Panc1 (cell line): ENCODE measurements at places on chromosomes 2 and 18. TPM values are rescaled to one million over a fixed set of nuclear protein-coding genes. Genes with fewer than 3 reads are reported as not detected.

DNA sequence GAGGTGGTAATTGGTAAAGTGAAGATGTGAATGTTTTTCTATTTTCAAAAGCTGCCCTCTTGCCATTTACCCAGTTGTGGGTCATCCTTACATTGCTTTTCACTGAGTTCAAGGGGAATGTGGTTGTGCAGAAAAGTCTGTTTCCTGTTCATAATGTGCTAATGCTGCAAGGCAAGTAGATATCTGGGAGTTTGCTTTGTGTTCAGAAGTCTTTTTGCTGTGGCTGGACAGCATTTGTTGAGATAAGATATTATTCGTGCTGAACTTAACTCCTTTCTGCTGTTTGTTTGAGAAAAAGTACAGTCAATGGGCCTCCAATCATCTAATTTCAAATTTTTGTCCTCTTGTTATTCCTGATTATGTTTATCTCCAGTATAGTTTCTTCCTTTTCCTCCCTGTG, 263.2 kb downstream of the LTBP1 start:
- no peak for DNase-seq

The STARD6 gene
- not detected for total RNA-seq

The QPCT gene
- total RNA-seq, result 2.3 TPM

The MYO5B gene
- 0.31 TPM for total RNA-seq

The AP1S3 gene
- total RNA-seq, result 66.3 TPM

DNA sequence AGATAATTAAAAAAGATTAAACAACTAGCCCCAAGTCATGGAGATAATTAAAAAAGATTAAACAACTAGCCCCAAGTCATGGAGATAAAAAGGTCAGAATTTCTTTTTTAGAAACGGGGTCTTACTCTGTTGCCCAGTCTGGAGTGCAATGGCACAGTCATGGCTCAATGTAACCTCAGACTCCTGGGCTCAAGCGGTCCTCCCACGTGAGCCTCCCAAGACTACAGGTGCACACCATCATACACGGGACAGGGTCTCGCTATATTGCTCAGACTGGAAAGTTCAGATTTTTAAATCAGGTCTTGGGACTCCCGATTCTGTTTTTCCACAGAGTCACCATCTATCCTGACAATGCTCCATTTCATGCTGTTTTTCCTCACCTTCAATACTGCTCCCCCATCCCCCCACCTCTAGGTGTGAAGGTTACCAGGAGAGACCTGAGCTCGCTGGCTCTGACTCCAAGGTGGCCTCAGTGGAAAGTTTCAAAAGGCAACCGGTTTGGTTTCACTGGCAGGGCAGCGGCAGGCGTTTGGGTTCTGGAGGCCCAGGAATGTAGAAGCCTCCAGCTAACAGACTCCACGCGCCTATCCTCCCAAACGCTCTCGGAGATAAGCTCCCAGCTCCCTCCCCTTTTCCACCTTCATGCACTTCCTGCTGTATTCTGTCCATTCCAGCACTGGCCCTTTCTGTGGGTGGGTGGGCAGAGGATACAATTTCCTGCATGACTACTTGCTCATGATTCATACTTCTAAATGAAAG, 2.9 kb upstream of the SEMA4C start:
- DNase-seq, result no peak

GRCh38 chr2:223815186-223815883, 22.0 kb downstream of the AP1S3 start:
- peak; percentile 97 for DNase-seq

DNA sequence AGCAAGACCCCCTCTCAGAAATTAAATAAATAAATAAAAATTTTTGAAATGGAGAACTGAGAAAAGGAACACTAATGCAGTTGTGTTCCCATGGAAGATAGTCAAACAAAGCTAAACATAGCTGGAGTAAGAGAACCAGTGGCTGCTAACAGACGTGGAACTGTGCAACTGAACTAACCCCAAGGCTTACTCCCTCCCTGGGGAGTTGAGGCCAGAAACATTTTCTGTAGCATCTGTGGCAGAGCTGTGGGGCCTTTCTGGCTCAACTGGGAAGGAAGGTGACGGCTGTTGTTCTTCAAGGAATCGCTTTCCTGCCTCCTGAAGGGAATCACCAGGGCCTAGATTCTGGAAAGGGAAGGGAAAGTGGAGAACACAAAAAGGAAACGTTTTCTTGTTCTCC, 53.9 kb upstream of the B3GNT2 start:
- DNase-seq, result no peak

- DNase-seq, result no peak
Observed at GRCh38 chr18:34649080-34649479, 61.0 kb upstream of the DTNA start.

GRCh38 chr2:117436697-117437096, 377.8 kb upstream of the DDX18 start:
- no peak for DNase-seq

DNA sequence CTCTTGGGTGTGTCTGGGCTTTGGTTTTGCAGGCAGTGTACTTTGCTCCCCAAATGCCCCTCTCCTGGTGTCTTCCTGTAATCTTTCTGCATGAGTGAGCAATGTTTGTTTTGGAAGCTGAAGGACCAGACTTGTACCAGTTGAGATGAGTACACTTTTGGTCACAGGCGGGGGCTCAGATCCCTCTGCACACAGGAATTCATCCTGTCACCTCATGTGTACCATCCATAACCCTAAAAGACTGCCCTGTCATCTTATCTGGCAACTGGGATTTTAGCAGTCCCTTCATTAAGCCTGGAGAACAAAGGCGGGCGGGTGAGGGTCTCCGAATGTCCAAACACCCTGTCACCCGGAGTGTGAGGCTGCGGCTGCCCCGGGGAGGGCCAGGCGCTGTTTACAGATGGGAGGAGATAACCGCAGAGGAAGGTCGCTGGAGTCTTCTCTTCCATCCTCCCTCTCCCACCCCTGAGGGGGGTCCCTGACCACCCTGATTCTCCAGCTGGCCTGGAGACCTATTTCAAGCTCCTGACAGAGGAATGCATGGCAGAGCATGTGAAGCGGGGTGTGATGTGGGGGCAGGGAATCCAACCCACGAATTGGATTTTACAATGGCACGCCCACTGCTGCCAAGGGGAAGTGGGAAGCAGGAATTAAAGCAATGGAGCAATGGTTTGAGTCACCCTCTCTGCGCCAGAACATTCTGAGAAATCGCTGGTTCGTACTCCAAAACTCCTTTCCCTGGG, 158.2 kb upstream of the MYCN start:
- no peak for DNase-seq

DNA sequence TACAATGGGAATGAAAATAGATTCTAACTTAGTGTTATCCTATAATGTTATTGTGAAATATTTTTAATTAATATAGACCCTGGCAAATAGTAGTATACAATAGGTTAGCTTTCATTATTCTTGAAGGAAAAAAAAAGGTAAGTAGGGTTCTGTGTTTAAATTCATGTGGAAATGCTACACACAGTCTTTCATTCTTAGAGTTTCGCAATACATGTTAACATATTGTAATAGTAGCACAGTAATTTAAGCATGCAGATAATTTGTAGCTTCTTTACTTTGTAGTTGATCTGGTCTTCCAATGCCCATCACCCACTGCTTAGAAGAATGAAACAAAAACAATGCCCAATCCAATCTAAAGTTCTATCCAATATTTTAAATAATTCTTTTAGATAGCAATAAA, 54.8 kb upstream of the MSTN start:
- no peak for DNase-seq

DNA sequence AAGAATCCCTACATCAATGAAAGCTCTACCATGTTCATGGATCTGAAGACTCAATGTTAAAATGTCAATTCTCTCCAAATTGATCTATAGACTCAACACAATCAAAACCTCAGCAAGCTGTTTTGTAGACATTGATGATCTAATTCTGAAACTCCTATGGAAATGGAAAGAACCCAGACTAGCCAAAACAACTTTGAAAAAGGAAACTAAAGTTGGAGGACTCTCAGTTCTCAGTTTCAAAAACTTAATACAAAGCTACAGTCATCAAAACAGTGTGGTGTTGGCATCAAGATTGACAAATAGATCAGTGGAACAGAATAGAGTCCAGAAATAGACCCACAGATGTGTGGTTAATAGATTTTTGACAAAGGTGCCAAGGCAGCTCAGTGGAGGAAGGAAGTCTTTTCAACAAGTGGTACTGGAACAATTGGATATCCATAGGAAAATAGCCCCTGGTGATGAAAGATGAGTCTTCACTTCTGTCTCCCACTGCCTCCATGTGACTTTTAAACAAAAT, 30.4 kb downstream of the LBH start:
- DNase-seq, result no peak

DNA sequence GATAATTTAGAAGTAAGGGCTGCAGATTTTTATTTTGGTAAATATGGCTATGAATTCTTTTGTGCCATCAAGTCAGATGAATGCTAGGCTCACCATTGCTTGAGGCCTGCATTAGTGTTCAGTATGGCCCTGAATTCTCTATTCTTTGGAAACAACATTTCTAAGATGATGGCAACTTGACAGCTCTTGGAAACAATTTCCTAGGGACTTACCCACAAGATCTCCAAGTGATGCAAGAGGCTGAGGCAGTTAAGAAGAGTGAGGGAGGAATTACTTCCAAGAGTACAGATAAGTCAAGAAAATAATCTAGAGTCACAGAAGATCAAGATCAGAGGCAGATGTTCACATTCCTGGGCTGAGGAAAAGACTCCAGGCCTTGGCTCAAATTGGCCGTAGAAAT, 129.1 kb downstream of the NRP2 start:
- no peak for DNase-seq

The CAMKMT gene
- total RNA-seq, result 12.6 TPM

DNA sequence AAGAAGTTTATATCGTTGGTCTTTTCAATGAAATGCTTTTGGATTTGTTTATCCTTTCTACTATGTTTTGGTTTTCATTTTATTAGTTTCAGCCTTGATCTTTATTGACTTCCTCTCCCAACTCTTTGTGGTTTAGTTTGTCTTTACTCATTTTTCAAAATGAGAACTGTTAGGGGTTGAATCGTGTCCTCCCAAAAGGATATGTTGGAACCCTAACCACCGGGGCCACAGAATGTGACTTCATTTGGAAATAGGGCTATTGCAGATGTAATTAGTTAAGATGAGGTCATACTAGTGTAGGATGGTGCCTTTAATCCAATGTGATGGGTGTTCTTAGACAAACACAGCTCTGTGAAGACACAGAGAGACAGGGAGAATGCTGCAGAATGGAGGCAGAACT, 60.4 kb upstream of the IL1R2 start:
- DNase-seq, result no peak

The DUSP28 gene
- 10.7 TPM for total RNA-seq

The REG3G gene
- not detected for total RNA-seq

- DNase-seq, result no peak
Observed at GRCh38 chr2:42045848-42046748, 1.7 kb upstream of the PKDCC start.

The PLGLB1 gene
- 1.4 TPM for total RNA-seq

DNA sequence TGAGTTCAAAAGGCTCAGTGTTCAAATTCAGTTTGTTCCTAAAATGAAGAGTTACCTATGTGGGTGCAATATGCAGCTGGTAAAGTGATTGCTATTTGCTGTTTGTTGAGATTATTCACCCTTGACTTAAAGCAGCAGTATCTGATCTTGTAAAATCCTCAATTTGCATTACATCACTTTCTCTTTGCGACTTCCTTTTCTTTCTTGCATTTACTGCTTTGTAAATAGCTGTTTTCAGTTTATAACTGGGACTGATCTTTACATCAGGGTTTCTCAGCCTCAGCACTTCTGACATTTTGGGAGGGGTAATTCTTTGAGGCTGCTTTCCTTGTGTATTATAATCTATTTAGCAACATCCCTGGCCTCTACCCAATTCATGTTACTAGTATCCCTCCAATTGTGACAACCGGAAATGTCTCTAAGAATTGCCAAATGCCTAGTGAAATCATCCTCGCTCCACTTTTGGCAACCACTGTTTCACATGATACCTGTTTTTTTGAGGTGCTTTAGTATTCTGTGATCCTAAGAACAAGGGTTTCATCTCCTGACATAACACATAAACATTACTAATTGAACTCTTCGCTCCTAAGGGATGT, 12.1 kb upstream of the ERCC3 start:
- no peak for DNase-seq

The TUBB8B gene
- total RNA-seq, result not detected

The ADCYAP1 gene
- not detected for total RNA-seq

DNA sequence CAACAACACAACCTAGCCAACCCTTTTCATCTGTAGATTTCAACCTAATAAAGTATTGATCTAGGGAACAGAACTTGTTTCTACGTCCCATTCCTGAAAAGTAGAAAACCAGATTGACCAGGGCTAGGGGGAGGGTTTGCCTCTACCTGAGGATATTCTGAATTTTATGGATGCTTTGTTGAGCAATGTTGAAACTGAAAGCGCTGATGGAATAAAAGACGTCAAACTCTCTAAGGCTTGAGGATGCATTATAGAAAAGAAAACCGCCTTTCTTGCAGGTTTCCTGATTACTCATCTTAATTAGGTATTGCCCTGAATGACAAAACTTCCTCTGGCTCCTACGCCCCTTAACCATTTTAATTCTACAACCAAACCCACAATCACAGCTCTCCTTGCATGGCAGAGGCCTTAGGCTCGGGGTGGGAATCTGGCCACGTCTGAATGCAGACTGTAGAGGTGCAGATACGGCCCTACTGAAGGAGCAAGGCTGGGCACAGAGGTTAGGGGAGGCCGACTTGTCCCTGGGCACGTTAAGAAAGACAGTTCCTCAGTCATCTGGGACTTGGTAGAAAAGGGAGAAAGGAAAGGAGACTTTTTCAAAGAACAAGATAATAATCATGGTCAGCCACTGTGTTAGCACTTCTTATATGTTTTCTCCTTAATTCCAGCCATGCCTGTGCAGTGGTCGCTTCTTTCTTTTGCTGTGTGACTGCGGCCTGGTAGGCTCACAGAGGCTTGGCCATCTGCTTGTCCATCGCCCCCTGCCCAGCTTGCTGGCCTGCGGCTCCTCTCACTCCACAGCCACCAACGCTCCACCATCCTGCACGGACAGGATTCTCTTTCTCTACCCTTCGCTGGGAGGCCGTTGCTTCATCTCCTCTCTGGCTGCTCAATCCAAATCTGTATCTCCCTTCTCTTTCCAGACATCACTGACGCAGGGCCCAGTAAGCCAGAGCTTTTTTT, 209.5 kb downstream of the VAPA start:
- no peak for DNase-seq

The AMER3 gene
- not detected for total RNA-seq

DNA sequence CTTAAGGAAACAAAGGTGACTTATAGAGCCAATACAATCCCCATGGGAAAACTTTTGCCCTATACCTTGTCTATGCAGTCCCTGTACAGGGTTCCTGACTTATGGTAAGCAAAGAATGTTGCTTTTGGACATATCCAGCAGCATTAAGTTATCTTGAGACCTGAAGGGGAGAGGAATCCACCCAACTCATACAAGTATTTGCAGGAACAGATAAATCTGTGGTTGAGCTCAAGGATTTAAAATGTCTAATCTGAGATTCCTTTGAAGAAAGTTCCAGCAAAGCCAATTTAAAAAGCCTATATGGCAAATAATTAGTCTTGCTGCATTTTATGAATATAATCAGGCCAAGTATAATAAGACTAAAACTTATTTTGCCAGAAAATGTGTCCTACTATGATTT, 739.5 kb upstream of the CDH2 start:
- no peak for DNase-seq

GRCh38 chr2:177551989-177552421, 159.4 kb downstream of the AGPS start:
- no peak for DNase-seq

The BCS1L gene
- total RNA-seq, result 42.0 TPM
